ENCODE measurements at places on chromosomes 5 and 9.
A peak's percentile ranks its signal among the peaks of the same experiment; 100 is the strongest.

GRCh38 chr9:18314316-18314715 lies 159.6 kb upstream of the ADAMTSL1 start:
- no peak for DNase-seq

DNA sequence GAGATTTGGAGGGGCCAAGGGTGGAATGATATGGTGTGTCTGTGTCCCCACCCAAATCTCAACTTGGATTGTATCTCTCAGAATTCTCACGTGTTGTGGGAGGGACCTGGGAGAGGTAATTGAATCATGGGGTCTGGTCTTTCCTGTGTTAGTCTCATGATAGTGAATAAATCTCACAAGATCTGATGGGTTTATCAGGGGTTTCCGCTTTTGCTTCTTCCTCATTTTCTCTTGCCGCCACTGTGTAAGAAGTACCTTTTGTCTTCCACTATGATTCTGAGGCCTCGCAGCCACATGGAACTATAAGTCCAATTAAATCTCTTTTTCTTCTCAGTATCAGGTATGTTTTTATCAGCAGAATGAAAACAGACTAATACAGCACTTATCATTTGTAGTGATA lies 29.5 kb upstream of the SPIN1 start:
- DNase-seq, result no peak

GRCh38 chr5:151906246-151906645 lies 18.4 kb downstream of the GLRA1 start:
- DNase-seq, result no peak

DNA sequence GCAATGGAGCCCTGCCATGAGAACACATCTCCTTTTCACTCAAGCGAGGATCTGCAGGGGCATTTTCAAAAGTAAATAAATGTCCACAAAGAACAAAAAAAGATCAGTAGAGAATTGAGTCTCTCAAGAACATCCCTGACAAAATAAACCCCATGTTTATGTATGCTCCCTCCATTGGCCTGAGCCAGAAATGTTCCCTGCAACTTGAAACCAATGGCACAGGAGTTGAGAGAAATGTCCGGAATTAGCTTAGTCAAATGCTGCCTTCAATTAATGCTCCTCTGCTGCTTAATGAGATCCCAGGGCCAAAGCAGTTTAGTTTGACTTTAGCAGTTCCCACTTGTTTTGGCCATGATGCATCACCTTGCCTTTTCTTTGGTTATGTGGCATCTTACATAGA lies 238.3 kb downstream of the EBF1 start:
- DNase-seq, result no peak

GRCh38 chr9:111456529-111456928 lies 27.7 kb downstream of the ECPAS start:
- DNase-seq, result no peak

GRCh38 chr9:19192202-19193028 lies 38.1 kb upstream of the DENND4C start:
- no peak for DNase-seq

GRCh38 chr5:39314591-39314990 lies 49.7 kb downstream of the C9 start:
- DNase-seq, result no peak

GRCh38 chr5:86118542-86118941 lies 499.2 kb upstream of the COX7C start:
- no peak for DNase-seq

GRCh38 chr5:132458226-132458560 lies 32.4 kb downstream of the IRF1 start:
- no peak for DNase-seq

DNA sequence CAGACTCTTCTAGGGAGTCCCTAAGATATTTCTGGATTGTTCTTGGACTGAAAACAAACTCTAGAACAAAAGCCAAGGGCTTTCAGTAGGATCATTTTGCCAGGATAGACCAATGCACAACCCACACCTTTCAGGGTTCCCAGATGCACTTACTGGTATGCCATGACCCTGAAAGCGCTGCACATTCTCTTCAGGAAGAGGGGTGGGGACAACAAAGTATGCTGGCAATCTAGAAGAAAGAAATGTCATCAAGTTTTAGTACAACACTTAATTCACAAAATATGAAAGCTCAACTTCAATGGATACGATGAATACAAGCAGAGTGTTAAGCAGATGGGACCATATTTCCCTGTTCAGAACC lies 57.2 kb downstream of the MTMR12 start:
- no peak for DNase-seq

DNA sequence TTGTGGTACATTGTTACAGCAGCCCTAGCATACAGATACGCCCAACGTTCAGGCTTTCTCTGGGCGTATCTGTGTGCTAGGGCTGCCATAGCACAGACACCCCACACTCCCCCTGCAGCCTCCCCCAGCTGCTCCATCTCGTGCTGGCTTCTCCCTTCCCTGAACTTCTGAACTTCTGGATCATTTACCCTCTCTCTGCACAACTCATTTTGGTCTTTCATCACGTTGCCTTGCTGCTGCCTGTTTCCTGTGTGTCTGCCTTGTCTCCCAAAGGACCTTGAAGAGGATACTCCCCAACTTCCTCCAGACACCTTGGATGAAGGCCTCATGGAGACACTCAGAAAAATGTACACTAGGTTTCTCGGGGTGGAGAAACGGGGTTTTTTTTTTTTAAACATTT lies 37.3 kb downstream of the SLIT3 start:
- no peak for DNase-seq

DNA sequence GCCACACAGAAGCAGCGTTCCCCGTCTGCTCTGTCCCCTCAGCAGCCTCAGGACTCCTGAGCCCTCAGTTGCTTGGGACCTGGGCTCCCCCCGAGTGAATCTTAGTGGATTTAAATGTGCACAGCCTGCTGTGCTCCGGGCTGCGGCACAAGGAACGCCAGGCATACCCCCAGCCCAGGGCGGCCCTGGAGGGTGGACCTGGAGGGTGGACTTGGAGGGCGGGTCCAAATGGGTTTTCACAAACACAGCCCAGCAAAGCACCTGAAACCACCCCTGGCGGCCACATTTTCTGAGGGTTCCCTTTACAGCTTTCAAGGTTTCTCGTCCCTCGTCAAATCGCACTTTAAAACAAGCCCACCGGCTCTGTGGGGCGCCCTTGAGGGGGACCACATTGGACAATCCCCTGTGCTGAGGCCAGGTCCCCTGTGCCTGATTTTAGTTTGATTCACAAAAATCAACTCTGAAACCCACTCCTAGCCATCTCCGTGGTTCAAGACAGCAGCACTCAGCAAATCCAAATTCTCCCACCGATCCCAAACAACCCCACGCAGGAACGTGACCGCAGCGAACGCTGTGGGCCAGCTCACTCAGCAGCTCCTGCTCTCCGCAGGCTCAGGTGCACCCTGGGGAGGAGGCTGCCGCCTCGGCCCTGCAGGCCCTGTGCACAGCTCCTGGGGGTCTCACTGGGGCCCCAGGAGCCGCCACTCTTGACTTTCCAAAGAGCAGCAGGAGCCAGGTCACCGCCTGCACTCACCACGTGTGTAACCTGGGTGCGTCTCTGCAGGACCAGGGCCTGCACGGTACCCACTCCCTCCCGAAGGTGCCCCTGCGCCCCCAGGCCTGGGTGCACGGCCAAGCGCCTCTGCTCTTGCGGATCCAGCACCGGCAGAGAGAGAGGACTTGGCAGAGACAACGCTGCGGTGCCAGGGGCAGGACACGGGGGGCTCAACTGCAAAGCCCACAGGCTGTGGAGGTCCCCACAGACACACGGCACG lies 29.1 kb downstream of the TERT start:
- no peak for DNase-seq

- peak; percentile 20 for DNase-seq
These were observed 10.3 kb upstream of the PCDHB1 start for GRCh38 chr5:141040771-141041426.

DNA sequence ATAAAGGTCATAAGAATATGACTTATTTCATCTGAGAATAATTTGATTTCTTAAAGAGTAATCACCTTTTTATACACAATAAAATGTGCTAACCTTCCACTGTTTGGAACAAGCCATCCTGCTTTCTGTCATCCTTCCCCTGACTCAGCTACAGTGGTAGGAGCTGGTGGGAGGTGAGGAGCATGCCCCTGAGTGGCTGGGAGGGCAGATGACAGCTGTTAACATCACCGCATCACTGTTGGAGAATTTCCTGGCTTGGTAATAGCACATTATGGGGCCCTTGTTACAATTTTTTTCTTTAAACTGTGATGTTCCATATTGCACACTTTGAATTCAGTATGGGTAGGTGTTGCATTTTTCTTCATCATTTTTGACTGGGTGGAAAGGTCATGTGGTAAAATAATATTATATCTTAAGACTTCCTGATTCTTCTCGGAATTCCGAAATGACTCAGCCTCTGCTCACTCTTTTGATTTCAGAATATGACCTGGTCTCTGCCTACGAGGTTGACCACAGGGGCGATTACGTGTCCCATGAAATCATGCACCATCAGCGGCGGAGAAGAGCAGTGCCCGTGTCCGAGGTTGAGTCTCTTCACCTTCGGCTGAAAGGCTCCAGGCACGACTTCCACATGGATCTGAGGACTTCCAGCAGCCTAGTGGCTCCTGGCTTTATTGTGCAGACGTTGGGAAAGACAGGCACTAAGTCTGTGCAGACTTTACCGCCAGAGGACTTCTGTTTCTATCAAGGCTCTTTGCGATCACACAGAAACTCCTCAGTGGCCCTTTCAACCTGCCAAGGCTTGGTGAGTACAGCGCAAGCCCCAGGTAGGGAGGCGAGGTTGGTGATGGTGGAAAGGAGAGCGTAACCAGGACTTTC lies 5.8 kb downstream of the ADAMTS16 start:
- no peak for DNase-seq

Measured in HFF-Myc (cell line).